COLO829 (cell line): ENCODE measurements at places on chromosomes 2 and 18.

DNA sequence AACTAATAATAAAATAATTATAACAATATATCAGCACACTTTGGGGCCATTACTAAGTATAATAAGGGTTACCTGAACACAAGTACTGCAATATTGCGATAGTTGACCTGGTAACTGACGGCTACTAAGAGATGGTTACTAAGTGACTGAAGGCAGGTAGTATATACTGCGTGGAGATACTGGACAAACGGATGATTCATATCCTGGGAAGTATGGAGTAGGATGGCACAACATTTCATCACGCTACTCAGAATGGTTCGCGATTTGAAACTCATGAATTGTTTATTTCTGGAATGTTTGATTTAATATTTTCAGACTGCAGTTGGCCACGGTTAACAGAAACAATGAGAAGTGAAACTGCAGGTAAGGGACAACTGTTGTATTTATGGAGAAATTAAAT, 39.5 kb upstream of the FLACC1 start:
- no peak for DNase-seq

- DNase-seq = no peak
Measured at GRCh38 chr2:113940891-113941290, 51.0 kb downstream of the ACTR3 start.

DNA sequence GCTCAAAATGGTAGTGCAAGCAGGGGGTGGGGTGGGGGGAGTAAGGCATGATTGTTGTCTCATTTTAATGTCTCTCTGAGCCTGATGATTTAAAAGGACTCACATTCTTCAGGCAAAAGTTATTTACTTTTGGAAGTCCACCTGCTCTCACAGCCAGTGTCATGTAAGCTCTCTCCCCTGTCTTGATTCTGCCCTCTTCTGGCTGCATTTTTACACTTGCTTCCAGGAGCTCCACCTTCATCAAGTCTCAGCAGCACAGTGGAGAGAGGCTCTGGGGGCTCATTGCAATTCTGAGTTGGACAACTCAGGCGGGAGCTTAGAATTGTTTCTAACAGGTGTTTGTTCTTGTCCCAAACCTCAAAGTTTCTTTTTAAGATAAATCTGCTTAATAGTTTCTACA, 39.2 kb downstream of the GNAL start:
- DNase-seq = peak; percentile 13

DNA sequence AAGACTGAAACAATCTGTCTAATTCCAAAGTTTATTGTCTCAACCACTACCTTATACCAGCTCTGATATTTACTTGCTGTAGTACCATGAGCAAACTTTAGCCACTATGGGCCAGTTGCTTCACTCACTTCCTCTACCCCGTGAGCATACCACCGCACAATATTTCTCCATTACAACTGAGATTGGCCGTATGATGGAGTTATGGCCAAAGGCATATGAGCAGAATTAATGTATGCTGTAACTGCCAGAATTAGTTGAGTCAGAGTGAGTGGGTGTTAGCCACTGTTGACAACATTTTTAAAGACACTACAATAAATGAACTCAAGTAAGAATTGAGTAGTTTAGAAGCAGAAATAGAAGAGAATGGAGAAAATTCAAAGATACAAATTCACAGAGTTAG, 69.7 kb downstream of the LRATD1 start:
- no peak for DNase-seq

- no peak for DNase-seq
Measured at GRCh38 chr2:181165199-181165868, 184.9 kb downstream of the UBE2E3 start.

- no peak for DNase-seq
Measured at GRCh38 chr2:125207431-125207830, 1182.3 kb downstream of the CNTNAP5 start.

GRCh38 chr2:237717366-237718276, 81.0 kb upstream of the RBM44 start:
- DNase-seq = no peak

DNA sequence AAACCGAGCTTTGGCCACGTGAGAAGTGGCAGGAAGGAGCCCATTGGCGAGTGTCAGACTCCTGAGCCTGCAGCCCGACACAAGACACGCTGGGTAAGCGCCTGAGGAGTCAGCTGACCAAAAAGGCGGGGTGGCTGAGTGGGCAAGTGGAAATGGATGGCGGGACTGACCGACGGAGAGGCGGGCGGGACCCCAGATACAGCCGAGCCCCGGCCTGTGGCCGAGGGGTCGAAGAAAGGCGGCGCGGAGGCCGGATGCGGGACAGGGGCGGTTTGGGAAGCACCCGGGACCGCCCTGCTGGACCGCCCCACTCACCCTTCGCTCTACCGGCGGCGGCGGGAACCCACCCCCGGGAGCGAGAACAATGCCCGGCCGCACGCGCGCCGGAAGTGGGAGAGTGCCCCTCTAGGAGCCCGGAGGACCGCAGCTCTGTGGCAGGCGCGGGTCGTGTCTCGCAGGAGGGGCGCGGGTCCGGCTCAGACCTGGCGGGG, 22.8 kb downstream of the ZSCAN30 start:
- DNase-seq = no peak

GRCh38 chr2:133490411-133490980, 77.8 kb downstream of the NCKAP5 start:
- no peak for DNase-seq

DNA sequence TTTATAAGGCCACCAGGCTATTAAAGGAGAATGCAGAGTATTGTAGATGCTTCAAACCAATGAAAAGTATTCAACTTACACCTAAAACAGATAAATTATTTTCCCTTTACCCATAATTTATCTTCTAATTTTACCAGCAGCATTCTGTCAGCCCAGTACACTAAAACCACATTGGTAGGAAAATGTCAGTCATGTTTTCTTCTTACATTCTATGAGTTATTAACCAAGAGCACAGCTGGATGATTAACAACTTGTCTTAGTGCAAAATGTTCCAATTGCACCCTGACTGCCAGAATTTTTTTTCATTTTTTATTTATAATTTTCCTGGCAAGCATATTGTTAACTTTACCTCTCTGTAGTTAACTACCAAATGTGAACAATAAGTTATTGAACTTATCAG, 79.0 kb upstream of the WDR75 start:
- DNase-seq = no peak

DNA sequence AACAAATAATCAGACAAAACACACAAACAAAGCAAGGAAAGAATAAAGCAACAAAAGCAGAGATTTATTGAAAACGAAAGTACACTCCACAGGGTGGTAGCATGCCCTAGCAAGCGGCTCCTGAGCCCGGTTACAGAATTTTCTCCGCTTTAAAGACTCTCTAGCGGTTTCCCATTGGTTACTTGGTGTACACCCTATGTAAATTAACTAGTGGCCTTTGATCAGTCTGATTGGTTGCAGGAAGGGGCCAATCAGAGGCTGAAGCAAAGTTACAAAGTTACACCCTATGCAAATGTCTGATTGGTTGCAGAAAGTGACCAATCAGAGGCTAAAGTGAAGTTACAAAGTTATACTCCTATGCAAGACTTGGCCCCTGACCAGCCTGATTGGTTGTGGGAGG, 242.9 kb downstream of the LDLRAD4 start:
- DNase-seq = no peak

GRCh38 chr2:6644261-6644660, 221.4 kb downstream of the CMPK2 start:
- DNase-seq = no peak
